AG09309 (cell line): ENCODE measurements at places on chromosomes 7 and 10.

GRCh38 chr10:7388602-7389001 is 22.2 kb downstream of the SFMBT2 start:
- DNase-seq, result no peak

- no peak for DNase-seq
Measured at GRCh38 chr7:123719197-123719721, 29.5 kb downstream of the WASL start.

DNA sequence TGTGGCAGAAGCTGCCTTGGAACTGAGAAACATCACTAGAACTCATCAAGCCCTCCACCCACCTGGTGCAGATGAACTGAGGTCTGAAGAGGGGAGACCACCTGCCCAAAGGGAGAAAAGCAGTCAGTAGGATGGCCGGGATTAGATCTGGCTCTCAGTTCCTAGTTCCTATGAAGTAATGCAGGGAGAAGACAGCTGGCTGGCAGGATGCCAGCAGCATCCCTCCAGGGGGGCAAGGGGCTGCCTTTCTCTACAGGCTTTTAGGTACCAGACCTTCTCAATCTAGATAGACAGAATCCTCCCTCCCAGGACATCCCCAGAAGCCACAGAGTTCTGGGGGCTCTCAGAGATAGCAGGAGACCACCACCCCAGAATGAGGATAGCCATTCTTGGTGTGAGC is 7.8 kb downstream of the CRHR2 start:
- DNase-seq, result no peak

GRCh38 chr10:95097805-95098204 is 28.5 kb upstream of the CYP2C8 start:
- DNase-seq, result no peak

- DNase-seq, result no peak
Measured at GRCh38 chr7:122702872-122703510, at the start of gene RNF148. Gene RNF148, minus strand, starts transcription at chr7:122702922. Its CDS starts 172 bp downstream, at chr7:122702750.

GRCh38 chr7:22601003-22601402 is 101.0 kb upstream of the STEAP1B start:
- DNase-seq, result no peak

DNA sequence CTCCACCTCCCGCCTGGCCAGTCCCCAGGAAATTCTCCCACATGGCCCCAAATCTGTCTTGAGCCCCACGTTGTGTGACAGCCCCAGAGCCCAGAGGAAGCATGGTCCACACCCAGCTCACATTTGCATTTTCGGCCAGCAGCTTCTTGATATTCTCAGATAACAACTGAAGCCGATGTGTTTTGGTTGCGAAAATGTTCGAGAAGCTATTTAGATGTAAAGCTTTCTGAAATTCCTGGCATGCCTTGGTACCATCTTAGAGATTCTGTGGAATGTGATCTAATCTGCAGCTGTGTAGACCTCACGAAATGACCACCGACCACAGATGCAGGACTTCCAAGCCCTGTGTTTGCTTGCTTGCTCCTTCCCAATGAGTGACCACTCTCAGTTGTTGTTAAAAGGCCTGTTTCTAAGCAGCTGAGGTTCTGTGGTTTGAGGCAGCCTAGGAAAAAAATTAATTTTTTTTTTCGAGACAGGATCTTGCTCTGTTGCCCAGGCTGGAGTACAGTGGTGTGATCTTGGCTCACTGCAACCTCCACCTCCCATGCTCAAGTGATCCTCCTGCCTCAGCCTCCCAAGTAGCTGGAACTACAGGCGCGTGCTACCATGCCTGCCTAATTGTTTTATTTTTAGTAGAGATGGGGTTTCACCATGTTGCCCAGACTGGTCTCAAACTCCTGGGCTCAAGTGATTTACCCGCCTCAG is 8.8 kb downstream of the SLC4A2 start:
- no peak for DNase-seq

DNA sequence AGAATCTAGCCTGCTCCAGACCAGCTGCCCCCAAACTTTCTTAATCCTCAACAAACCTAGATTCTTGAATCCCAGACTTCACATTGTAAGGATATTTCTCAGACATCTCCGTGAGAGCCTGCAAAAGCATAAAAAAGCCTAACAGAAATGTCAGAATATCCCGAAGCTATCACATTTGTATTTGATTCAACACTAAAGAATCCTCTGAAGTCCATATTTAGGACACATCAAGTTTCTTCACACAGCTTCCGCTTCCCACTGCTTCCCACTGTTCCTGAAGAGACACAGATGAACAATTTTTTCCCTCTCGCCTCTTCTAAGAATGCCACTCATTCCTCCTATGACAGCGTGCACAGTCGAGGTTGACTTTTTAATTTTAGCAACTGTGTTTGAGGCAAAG is 396.2 kb upstream of the IGFBP3 start:
- peak; percentile 52 for DNase-seq

- peak; percentile 37 for DNase-seq
Measured at GRCh38 chr7:24052572-24053260, 231.3 kb upstream of the NPY start.

GRCh38 chr7:49327155-49327554 is 402.8 kb downstream of the CDC14C start:
- DNase-seq, result no peak

DNA sequence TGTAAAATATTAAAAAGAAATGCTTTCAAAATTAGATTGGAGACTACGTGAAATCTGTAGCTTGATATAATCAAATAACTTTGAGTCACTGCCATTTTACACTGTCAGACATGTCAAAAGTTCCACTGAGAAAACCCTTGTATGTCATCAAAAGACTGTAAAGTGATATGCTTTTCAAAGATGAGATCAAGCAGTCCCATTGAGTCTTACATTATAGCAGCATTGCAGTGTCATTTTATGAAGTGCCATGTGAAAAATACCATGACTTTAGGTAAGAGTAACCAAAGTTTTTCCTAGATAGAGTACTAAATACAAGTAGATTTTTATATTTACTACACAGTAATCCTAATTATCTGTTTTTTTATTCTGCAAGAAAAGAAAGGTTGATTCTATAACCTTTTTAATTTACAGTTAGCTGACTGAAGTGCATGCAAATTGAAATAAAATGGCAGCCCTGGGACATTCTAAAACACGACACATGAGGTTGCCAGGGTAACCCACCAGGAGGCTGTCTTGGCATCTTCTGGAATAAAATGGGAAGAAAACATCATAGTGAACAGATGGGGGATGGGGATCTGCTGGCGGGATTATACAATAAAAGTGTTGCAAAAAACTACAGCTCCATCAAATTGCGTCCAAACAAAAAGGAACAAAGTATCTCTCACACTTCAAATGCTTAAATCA is 91.3 kb upstream of the TMEM106B start:
- DNase-seq, result no peak

GRCh38 chr7:137146552-137147337 is 196.8 kb downstream of the PTN start:
- peak; percentile 80 for DNase-seq

- DNase-seq, result no peak
Measured at GRCh38 chr7:142134909-142135308, 23.4 kb downstream of the MGAM2 start.
